Ecto neural progenitor cell (in vitro differentiated cells): ENCODE measurements at places on chromosomes 7 and 10.

GRCh38 chr7:85669225-85669624 is 482.4 kb upstream of the SEMA3D start:
- DNase-seq, result no peak

DNA sequence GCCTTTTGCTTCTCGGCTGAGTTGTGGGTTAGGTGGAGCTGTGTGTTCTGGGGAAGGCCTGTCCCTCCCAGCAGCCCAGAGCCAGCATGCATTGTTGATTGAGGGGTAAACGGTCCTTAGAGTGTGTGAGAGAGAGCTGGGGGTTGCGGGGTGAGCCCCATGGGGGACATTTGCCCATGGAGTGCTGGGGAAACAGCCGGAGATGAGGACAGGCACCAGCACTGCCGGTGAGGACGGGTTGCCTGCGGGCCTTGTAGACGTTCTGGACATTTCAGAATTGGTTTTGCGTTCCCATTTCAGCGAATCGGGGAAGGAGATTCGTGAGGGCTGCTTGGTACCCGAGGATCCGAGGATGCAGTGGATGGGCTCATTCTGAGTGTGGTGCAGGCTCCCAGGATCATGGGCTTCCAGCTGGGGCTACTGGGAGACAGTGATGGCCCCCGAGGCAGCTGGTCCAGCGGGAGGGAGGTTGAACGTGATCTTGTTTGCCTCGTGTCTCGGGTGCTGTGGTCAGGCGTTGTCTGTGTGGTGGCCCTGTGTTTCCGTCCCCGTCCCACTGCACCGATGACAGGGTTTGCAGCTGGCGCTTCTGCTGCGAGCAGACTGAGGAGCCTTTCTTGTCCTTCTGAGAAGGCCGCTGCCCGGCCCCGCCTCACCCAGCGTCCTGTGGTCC is 113.9 kb downstream of the CYTH3 start:
- DNase-seq, result no peak

GRCh38 chr10:78811174-78811573 is 257.6 kb upstream of the ZMIZ1 start:
- no peak for DNase-seq

DNA sequence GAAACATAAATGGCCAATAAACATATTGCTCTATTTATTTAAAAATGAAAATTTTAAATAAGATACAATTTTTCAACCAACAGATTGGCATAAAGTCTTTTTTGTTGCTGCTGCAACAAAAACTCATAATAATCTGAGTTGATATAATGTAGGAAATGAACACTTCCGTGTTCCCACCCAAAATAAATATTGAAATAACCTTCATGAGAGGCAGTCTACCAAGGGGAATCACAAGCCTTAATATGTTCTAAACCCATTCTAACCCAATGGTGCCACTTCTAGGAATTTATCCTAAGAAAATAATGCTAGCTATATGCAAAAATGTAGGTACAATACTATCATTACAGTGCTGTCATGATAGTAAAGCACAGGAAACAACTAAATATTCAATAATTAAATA is 39.1 kb downstream of the SLC25A13 start:
- DNase-seq, result no peak

DNA sequence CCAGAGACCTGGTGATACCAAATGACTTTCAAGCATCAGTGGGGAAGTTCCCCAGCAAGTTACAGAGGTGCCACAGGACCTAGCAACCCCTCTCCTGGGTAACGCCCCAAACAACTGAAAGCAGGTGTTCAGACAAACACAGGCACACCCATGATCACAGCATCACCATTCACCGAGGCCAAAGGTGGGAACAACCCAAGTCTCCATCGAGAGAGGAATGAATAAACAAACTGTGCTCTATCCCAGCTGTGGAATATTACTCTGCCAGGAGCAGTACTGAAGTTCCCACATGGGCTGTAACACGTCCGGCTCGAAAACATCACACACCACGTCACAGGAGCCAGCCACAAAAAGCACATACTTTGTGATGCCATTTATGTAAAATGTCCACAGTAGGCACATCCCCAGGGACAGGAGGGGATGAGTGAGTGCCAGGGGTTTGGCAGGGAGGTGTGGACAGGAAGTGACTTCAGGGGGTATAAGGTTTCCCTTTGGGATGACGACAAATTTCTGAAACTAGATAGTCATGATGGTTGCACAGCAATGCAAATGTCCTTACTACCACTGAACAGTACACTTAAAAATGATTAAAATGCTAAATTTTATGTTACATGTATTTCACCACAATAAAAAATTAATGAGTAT is 222.8 kb downstream of the TNS3 start:
- DNase-seq, result no peak

GRCh38 chr7:131327049-131327625 is 539 bp upstream of the MKLN1 start:
- DNase-seq, result no peak

DNA sequence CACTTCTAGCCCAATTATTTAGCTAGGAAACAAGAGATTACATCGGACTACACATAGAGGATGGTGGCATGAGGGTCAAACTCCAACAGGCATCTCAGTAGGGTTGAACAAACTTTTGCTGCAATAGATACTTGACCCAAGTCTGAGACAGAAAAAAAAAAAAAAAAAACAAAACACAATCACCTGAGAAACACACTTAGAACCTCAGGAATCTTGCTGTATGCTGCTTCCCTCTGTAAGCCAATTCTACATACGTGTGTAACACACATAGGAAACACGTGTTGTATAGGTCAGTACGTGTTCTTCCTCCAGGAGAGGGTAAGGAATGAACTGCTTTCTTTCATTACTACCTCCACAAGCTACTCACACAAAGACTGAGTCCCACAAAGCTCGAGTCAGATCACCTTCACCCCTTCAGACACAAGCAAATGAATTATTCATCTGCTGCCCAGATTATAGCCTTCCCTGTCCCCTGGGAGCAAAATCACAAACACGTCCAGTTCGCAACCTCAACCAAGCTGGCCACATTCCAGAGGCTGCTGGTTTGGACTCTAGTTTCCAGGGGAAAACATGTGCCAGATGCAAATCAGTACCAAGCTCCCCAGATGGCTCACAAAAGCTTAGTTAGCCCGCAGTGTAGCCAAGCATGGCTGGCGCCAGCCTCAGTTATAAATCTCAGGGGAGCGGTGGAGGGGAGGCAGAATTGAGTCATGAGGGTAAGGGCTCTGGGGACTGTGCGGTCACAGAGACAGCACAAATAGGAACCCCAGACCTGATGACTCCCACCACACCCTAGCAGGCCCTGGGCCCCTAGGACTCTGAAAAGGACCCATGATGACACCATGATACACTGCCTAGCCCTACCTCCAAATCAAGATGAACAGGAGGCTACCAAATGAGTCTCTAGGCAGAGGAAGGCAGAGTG is 15.1 kb downstream of the PSAP start:
- no peak for DNase-seq

- DNase-seq, result no peak
Measured at GRCh38 chr10:121655254-121656144, 57.3 kb upstream of the FGFR2 start.

GRCh38 chr10:11395581-11396310 is 215.7 kb downstream of the USP6NL start:
- no peak for DNase-seq

GRCh38 chr7:41855798-41856197 is 152.9 kb upstream of the INHBA start:
- no peak for DNase-seq

DNA sequence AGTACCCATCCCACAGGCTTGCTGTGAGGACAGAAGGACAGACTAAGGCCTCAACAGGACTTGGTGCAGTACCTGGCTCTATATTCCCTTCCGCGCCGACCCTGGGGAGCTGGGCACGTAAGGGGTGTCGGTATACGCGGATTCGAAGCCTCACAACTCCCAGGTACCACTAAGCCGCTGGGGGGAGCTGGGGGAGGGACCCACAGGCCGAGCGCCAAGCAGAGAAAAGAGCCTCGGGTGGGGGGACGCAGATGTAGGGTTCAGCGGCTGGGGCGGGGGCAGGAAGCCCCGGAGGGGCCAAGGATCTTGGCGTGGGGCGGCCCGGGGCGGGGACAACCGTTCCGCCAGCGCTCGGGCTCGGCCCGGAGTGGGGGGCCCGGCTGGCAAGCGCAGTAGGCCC is 126.4 kb upstream of the ZNF746 start:
- DNase-seq, result peak; percentile 53

DNA sequence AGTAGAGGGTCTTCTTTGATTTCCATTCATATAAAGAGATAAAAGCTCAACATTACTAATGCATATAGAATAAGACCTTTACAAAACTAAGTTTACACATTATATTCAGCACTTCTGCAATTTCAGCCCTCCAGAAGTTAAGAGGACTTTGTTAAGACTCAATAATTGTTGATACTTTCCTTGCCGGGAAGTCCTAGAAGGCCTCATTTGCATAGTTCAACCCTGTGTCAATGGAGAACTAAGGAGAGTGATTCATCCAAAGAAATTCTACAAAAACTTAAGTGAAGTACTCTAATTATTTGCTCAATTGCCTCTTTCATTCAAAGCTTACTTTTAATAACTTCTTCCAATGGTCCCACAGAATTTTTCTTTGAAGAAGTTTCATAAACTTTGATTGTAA is 1060.3 kb upstream of the CELF2 start:
- DNase-seq, result no peak

DNA sequence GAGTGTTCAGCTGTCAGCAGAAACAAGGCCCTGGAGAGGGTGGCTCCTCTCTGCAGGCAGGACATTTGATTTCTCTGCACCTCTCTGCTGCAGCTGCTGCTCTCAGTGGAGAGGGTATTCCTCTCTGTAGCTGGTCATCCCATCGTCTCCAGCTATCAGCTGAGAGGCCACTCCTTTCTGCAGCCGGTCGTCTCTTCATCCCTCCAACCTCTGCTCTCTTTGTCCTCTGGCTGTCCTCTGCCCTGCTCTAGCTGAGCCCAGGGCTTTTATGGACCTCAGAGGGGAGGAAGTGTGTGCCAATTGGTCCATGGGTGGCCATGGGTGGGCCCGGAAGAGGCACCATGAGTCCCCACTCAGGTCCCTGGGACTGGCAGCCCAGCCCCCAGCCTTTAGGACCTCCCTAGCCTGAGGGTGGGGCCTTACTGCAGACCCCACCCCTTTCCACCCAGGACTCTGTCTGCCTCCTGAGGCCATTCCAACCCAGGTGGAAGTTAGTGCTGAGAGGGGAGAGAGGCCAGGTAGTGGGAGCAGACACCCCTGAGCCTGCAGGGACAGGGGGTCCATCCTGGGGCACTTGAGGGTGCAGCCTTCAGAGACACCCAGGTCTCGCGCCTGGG is 26.2 kb upstream of the CDCA7L start:
- no peak for DNase-seq

DNA sequence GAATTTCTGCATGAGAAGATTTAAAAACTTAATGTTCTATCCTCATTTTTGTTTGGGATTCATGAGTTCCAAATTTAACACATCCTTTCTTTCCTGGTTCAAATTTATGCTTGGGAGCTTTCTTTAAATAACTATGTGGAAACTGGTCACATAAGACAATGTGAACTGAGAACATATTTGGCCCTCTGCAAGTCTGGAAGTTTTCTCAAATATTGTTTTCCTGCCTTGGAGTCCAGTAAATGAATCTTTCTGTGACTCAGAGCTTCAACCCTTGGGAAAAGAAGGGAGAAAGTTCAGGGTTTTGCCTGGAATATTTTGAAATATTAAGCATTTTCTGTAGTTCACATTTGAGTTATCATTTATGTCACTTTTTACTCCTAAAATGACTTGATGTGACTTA is 559.0 kb upstream of the NRP1 start:
- no peak for DNase-seq

- no peak for DNase-seq
Measured at GRCh38 chr7:143012001-143012400, 14.9 kb downstream of the OR9A2 start.

- no peak for DNase-seq
Measured at GRCh38 chr7:1769286-1770200, 99.5 kb downstream of the ELFN1 start.

GRCh38 chr10:119302591-119303253 is 95.4 kb downstream of the GRK5 start:
- no peak for DNase-seq

DNA sequence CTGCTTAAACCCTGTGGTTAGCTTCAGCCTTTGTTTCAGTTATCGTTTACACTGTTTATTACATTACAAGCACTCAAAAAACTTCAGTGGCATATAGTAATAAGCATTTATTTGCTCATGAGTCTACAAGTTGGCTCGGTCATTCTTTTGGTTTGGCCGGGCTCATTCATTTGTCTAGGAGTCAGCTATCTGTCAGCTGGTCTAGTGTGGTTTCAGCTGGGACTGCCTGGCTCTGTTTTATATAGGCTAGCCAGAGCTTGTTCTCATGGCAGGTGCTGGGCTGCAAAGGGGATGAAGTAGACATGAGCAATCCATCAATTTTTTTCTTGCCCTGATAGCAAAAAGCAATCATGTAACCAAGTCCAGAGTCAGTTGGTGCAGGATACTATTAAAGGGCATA is 103.6 kb downstream of the MKLN1 start:
- DNase-seq, result no peak

DNA sequence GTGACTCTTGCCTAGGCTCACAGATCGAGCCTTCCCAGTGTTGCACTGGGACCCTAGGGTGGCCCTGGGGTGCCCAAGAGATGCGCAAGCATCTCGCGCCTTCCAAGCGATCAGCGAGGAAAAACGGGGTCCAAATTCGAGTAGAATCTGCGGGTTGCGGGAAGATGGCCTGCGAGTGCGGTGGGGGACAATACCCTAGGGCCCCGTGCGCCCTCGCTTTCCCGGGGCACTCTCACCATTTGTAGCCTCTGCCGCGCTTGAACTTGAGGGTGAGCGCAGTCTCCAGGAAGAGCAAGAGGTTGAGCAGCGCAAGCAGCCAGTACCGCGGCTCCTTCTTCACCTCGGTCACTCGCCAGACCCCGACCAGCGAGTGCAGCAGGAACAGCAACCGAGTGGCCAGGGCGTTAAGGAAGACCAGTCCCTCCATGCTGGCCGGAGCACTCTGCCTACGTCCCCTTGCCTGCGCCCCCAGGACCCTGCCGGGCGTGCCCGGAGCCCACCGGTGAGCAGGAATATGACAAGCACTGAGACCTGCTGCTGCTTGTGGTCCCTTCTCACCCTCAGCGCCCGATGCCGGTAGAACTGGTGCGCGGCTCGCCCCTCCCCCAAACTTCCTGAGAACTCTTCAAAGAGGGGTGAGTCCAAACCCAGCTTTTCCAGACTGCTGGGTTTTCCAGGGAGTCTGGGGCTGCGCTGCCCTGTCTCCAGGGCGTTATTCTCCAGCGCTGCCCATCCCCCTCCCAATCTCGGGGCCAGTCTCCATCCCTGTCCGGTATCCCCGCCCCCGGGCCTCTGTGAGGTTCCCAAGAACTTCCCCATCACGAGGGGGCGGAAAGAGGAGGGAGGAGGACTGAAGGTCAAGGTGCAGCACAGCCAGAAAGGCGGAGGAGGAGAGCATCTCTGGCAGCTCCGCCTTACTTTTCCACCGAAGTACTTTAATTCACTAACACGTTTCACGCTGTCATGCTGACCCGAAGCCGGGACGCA is at the start of gene TMEM26:
Gene TMEM26, minus strand, starts transcription at position 727 of the 987 bp plus-strand sequence. Its CDS starts 300 bp downstream, at position 427.
- DNase-seq, result peak; percentile 64
